ENCODE measurements at places on chromosomes 7 and 10. TPM values are rescaled to one million over a fixed set of nuclear protein-coding genes. Genes with fewer than 3 reads are reported as not detected.

Gene ACSL5
- total RNA-seq = 2.0 TPM

Gene GIMAP4
- total RNA-seq = 4.7 TPM

Gene NFKB2
- total RNA-seq = 1.5 TPM

Gene ADAM12
- total RNA-seq = 6.1 TPM

Gene SOSTDC1
- 19.2 TPM for total RNA-seq

Gene COL1A2
- total RNA-seq = 107 TPM

All from temporal lobe (tissue), 4 donors.